ENCODE measurements at places on chromosomes 3 and 15. TPM values are rescaled to one million over a fixed set of nuclear protein-coding genes. Genes with fewer than 3 reads are reported as not detected.
A peak's percentile ranks its signal among the peaks of the same experiment; 100 is the strongest.

DNA sequence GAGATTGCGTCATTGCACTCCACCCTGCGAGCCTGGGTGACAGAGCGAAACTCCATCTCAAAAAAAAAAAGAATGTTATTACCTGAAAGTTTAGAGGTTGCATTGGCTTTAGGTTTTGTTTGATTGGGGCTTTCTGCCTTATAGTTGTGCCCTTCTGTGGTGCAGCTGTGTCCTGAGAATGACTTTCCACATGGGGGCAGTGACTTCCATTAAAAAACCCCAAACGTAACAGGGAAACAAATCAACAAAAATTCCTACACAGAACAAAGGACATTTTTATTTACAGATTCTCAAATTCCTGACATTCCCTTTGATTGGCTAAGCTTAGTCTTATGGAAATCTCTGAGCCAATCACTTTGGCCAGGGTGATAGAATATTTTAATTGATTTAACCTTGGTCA is 154.1 kb upstream of the GPR149 start:
- H3K4me1 ChIP-seq, result no peaks in the 10 kb centered on the region
- H3K27me3 ChIP-seq, result no peaks in the 10 kb centered on the region
- DNase-seq, result no peak
- H3K4me3 ChIP-seq, result no peak overlapping the region
- no peaks in the 10 kb centered on the region for H3K36me3 ChIP-seq
- no peak overlapping the region for H3K27ac ChIP-seq

DNA sequence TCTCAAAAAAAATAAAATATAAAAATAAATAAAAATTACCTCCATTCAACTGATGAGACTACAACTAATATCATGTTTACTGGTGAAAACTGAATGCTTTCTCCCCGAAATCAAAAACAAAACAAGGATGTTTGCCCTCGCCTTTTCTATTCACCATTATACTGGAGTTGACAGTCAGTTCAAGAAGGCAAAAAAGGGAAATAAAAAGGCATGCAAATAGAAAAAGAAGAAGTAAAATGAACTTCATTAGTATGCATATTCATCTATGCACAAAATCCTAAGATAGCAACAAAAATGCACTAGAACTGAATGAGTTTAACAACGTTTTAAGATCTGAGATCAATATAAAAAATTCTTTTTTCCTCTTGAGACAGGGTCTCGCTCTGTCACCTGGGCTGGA is 72.7 kb upstream of the FAM174B start:
- DNase-seq, result no peak
- no peak overlapping the region for H3K27ac ChIP-seq
- no peaks in the 10 kb centered on the region for H3K36me3 ChIP-seq
- H3K4me3 ChIP-seq, result no peak overlapping the region

DNA sequence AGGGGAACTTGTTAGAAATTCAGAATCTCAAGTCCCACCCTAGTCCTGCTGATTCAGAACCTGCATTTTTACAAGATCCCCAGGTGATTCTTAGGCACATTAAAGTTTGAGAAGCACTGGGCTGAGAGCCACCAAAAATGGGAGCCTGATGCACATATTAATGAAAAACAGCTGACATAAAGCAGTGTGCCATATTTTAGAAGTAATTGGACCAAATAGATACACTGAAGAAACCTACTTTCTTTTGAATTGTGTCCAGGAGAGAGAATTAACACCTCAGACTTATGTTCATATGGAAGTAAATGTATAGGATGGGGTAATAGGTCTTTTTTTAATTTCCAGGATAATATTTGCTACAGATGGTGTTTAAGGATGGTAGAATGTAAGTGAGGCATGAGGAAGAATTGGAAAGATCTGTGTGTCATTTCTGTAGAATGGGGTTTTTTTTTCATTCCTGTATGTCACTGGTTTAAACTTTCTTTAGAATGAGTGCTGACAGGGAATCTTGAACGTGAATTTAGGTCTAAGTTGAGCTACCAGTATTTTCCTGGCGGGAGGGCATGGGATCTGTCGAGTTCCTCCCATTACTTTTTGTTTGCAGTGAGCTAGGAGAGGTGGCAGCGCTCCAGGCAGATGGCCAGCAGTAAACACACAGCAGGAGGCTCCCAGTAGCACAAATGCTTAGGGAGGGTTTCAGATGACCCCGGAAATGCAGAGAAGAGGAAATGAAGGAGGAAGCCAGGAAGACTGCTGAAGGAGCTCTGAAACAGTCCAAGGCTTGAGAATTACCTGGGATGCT is 185.6 kb downstream of the PLCL2 start:
- no peak for DNase-seq
- peaks cover 12% of the 10 kb centered on the region for H3K4me1 ChIP-seq
- no peaks in the 10 kb centered on the region for H3K36me3 ChIP-seq
- no peak overlapping the region for H3K27ac ChIP-seq
- no peaks in the 10 kb centered on the region for H3K27me3 ChIP-seq

DNA sequence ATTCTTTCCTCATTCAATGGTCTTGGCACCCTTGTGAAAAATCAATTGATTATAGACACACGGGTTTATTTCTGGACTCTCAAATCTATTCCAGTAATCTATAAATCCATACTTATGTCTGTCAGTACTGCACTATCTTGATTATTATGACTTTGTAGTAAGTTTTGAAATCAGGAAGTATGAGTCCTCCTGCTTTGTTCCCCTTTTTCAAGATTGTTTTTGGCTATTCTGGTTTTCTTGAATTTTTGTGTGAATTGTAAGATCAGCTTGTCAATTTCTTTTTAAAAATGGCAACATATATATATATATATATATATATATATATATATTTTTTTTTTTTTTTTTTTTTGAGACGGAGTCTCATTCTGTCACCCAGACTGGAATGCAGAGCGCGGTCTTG is 32.3 kb upstream of the CFAP20DC start:
- no peak overlapping the region for H3K4me3 ChIP-seq
- no peak overlapping the region for H3K27ac ChIP-seq
- H3K4me1 ChIP-seq, result no peaks in the 10 kb centered on the region
- no peak for DNase-seq
- H3K27me3 ChIP-seq, result peaks cover 14% of the 10 kb centered on the region
- H3K36me3 ChIP-seq, result no peaks in the 10 kb centered on the region

- no peak overlapping the region for H3K27ac ChIP-seq
- H3K36me3 ChIP-seq, result no peaks in the 10 kb centered on the region
- DNase-seq, result no peak
- H3K4me1 ChIP-seq, result no peaks in the 10 kb centered on the region
- no peak overlapping the region for H3K4me3 ChIP-seq
Measured at GRCh38 chr3:60198179-60198720, 1053.0 kb downstream of the FHIT start.

- no peak overlapping the region for H3K27ac ChIP-seq
- no peak overlapping the region for H3K4me3 ChIP-seq
- DNase-seq, result no peak
- H3K36me3 ChIP-seq, result no peaks in the 10 kb centered on the region
- H3K27me3 ChIP-seq, result no peaks in the 10 kb centered on the region
Measured at GRCh38 chr3:177724020-177724638, 526.8 kb upstream of the TBL1XR1 start.

GRCh38 chr3:30688776-30689641 is 82.6 kb downstream of the TGFBR2 start:
- H3K4me1 ChIP-seq, result peaks cover 56% of the 10 kb centered on the region
- peak; percentile 79 for DNase-seq
- peaks cover 45% of the 10 kb centered on the region for H3K36me3 ChIP-seq
- H3K4me3 ChIP-seq, result no peak overlapping the region
- H3K27ac ChIP-seq, result peak overlapping the region; percentile 75

GRCh38 chr3:72380193-72380592 is 468.1 kb downstream of the SHQ1 start:
- H3K36me3 ChIP-seq, result peaks cover 7% of the 10 kb centered on the region
- no peaks in the 10 kb centered on the region for H3K4me1 ChIP-seq
- no peak for DNase-seq
- no peak overlapping the region for H3K4me3 ChIP-seq

DNA sequence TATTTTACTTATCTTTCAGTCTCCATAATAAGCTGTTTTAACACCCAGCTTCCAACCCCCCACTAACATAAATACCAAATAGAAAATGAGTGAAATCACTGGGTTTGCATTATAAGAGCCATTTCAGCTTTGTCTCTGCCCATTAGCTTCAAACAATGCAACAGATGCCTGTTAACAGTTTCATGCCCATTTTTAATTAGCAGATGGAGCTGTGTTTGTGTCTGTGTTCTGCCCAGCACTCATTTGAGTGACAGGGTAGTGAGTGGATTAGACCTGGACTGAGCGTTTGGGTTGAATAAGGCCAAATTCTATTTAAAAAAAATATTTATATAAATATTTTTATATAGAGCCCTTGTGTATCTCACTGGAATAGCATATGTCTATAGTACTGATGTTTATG is 7.4 kb downstream of the RAB8B start:
- no peaks in the 10 kb centered on the region for H3K27me3 ChIP-seq
- no peaks in the 10 kb centered on the region for H3K4me1 ChIP-seq
- no peak overlapping the region for H3K4me3 ChIP-seq
- H3K36me3 ChIP-seq, result no peaks in the 10 kb centered on the region
- H3K27ac ChIP-seq, result no peak overlapping the region

GRCh38 chr15:93333796-93334195 is 244.8 kb upstream of the RGMA start:
- H3K27ac ChIP-seq, result no peak overlapping the region
- no peak for DNase-seq
- H3K4me3 ChIP-seq, result no peak overlapping the region
- H3K36me3 ChIP-seq, result no peaks in the 10 kb centered on the region
- H3K4me1 ChIP-seq, result no peaks in the 10 kb centered on the region

DNA sequence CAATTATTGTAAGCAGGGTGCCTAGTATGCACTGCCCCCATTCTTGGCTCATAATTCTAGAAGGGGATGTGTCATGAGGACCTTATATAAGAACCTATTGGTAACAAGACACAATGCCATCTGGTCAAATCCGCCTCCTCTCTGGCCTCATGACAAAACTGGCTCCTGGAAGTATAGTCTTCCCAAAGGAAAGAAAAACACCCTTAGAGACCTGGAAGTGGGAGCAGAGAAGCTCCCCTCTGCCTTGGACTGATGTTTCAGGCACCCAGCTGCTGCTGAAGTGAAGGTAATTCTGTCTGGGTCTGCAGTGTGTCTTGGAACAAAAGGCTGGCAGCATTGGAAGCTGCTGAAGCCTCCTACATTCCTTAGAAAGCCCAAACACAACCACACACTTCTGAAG is 107.2 kb upstream of the CLSTN2 start:
- no peak for DNase-seq
- H3K27ac ChIP-seq, result no peak overlapping the region
- H3K27me3 ChIP-seq, result peaks cover 51% of the 10 kb centered on the region
- H3K4me1 ChIP-seq, result no peaks in the 10 kb centered on the region
- no peak overlapping the region for H3K4me3 ChIP-seq

DNA sequence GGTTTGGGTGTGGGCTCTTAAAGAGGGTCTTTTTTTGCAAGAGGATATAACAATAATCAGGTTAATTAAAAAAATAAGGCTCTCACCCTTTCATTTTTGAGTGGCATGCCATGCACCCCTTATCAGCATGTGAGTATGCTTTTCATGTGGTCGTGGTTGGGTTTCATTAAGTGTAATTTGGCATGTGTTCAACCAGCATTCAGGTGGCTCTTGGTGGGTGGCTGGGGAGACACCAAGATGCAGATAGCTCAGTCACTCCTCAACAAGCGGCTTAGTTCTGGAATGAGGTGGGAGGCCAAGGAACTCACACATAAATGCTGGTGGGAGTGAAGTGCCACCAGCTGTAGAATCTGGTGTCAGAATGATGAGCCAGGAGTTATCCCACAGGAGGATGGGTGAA is 66.8 kb downstream of the FLNB start:
- H3K27ac ChIP-seq, result no peak overlapping the region
- H3K4me3 ChIP-seq, result no peak overlapping the region
- peaks cover 17% of the 10 kb centered on the region for H3K36me3 ChIP-seq
- H3K4me1 ChIP-seq, result peaks cover 12% of the 10 kb centered on the region

DNA sequence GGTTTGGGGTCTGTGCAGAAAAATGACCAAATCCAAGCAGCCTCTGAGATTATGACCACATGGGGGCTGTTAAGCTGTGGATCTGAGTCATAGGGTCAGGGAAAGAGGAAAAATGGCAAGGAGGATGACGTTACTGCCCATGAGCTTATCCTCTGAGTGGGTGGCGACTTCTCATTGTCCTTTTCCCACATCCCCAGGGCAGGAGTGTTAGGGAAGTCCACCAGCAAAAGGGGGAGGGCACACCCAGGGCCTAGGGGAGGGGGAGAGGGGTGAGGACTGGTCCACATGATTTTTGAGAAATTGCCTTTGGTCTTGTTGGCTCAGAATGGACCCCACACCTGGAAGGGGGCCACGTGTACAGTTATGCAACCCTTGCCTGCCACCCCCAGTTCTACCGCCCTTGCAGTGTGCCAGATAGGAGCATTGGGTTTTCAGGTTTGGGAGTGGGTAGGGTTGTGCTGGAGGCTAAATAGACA is 2.6 kb downstream of the CD276 start:
- no peak for DNase-seq
- H3K4me1 ChIP-seq, result peaks cover 27% of the 10 kb centered on the region
- no peaks in the 10 kb centered on the region for H3K36me3 ChIP-seq
- H3K27ac ChIP-seq, result no peak overlapping the region

CSPG5 gene
- total RNA-seq, result 3.8 TPM

SERPINI1 gene
- 6.5 TPM for total RNA-seq

RTP1 gene
- total RNA-seq, result not detected

SERPINI2 gene
- 0.27 TPM for total RNA-seq

GREM1 gene
- 0.66 TPM for total RNA-seq

CNTN4 gene
- total RNA-seq, result not detected

CMSS1 gene
- total RNA-seq, result 64.1 TPM

LMAN1L gene
- total RNA-seq, result 0.17 TPM

FBXO40 gene
- not detected for total RNA-seq

Data from HCT116 (cell line).